8988T (cell line): ENCODE measurements at places on chromosomes 16 and 17.
A peak's percentile ranks its signal among the peaks of the same experiment; 100 is the strongest.

DNA sequence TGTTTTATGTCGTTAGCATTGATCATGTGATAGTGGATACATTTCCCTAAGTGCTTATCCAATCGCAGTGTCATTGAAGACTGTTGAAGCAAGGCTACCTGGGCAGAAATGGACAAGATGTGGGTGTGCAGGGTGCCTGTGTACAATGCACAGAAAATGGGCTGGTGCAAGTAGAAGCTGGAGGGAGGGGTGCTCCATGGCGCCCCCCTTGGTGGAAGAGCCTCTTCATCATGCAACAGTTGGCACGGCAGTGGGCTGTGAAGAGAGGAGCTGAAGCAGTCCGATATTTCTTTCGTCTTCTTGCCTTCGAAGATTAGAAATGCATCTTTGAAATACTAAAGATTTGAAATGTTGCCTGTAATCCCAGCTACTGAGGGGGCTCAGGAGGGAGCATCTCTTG, 100.5 kb downstream of the PLCG2 start:
- no peak for DNase-seq

DNA sequence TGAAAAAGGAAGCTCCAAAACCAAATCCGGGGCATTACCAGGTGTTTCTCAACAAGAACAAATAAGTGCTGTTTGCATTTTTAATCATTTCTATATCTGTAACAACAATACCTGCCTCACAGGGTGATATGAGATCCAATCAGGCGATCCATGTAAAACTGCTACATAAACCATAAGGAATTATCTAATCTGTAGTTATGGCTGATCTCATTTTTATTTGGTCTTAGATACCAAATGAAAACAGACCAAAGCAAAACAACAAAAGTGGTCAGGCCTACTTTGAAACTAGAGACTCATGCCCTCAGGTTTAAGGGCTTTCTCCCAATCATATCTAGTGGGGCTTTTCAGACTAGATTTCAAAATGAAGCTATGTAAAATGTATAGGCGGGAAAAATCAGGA, 28.3 kb downstream of the XPO6 start:
- DNase-seq, result no peak

DNA sequence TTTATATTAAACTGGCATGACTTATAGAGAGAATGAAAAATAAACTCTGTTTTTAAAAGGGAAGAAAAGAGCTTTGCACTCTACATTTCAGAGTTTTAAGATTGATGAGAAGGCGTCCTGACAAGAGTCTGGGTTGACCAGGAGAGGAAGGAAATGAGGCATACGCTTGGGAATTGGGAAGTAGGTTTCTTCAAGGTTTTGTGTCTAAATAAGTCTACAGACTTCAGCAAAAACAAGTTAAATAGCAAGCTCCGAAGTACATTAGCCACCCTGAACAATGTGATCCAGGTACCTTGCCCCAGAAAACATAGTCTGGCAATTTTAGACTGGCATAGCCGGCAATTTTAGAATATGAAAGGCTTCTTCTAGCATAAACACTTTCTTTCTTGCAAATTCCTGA, 28.5 kb upstream of the CCDC182 start:
- DNase-seq, result no peak

DNA sequence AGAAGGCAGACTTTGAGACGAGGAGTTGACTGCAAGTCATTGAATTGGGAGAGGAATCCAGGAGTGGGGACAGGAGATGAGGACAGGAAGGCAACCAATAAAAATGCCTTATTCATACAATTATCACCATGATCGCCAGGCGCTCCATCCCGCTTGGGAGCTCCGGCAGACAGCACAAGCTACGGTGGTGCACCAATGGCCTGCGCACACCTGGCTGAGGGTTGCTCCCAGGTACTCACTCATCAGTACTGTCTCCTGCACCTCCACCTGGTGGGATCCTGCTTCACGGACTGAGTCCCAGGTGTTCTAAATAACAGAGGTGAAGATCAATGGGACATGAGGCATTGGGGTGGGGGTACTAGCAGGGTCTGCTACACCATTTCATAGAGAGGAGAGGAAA, 160.0 kb upstream of the TNRC6C start:
- DNase-seq, result no peak

DNA sequence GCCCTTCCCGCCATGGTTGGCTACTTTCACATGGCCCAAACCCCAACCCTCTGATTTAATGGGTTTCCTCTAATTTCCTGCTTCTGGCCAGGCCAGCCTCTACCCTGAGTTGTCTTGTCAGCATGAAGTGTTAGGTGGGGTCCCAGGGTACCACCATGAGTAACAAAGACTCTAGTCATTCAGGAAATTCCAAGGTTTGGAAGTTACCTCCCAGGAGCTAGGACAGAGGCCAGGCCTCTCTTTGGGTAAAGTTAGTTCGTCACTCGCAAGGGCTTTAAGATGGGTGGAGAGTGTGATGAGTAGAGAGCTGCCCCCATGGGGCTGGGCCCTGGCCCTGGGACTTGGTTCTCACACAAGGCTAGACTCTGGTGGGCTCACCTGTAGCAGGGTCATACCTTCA, 54.6 kb downstream of the PLD6 start:
- DNase-seq, result no peak

- no peak for DNase-seq
Observed at GRCh38 chr17:41063449-41063848, 2.2 kb downstream of the KRTAP2-4 start.

- no peak for DNase-seq
Observed at GRCh38 chr17:57696050-57696449, 49.0 kb downstream of the CCDC182 start.

- DNase-seq, result no peak
Observed at GRCh38 chr17:9150446-9151090, 129.3 kb downstream of the NTN1 start.

GRCh38 chr16:9976601-9977000, 205.6 kb downstream of the GRIN2A start:
- DNase-seq, result no peak

GRCh38 chr17:8896641-8897635, 29.5 kb upstream of the PIK3R6 start:
- no peak for DNase-seq

DNA sequence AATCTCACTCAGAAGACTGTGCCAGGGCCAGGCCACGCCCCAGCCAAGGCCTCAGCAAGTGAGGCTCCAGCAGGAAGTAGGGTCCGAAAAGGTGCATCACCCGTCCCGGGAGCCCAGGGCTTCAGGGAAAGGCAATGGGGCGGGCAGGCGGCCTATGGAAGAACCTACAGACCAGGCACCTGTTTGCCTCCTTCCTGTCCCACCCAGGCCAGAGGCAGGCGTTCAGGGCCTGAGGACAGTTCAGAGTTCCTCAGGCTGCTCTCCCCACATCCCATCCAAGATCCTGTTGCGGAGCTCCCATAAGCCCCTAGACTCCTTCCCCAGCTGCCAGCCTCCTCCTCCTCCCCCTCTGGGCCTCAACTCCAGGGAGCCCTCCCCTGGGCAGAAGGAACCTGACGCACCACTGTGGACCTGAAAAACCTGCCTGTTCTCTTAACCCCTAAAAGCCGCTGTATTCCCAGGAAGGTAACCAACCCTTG, 2.3 kb downstream of the CLUH start:
- DNase-seq, result peak; percentile 70

GRCh38 chr17:63675607-63676546, 24.0 kb downstream of the LIMD2 start:
- DNase-seq, result no peak

DNA sequence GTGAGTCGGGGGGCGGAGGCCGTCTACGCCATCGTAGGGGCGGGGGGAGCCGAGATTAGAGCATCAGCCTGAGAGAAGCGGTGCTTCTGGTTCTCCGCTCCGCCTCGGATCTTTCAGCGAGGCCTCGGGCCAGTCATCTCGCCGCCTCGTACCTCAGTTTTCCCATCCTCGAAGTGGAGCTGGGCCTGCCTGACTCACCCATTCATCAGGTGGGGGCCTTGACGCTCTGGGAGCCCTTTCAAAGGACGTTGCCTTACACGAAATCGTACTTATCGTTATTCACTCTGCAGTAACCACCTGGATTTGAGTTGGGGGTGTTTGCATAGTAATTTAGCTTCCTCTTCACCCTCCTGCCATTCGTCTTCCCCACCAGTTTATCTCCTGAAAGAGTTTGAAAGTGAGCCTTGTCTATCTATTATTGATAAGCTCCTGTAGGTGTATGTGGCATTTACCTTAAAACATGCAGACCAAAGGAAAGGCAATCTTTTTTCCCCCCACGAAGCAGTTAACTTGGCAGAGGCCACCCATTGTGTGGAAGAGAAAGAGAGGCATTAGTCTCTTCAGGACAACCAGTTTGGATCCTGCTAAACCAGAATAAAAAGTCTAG, 674 bp downstream of the TAF15 start:
- DNase-seq, result no peak

- DNase-seq, result no peak
Observed at GRCh38 chr17:36928471-36929345, 8.6 kb upstream of the LHX1 start.

DNA sequence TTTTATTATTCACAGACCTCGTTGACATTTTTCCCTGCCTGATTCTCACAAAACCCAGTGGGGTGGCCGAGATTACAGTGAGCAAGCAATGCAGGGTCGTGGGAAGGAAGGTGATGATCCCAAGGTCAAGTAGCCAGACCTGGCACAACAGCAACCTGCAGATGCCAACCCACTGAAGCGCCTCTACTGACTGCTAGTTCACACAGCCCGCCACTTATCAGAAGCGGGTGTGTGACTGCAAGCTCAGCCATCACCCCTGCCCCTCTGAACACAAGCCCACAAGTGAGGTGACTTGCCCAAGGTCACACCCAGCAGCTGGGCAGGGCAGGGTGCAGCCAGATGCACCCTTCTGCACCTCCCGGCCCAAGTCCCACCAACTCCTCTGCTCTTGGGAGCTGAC, 7.1 kb downstream of the TFAP4 start:
- no peak for DNase-seq

DNA sequence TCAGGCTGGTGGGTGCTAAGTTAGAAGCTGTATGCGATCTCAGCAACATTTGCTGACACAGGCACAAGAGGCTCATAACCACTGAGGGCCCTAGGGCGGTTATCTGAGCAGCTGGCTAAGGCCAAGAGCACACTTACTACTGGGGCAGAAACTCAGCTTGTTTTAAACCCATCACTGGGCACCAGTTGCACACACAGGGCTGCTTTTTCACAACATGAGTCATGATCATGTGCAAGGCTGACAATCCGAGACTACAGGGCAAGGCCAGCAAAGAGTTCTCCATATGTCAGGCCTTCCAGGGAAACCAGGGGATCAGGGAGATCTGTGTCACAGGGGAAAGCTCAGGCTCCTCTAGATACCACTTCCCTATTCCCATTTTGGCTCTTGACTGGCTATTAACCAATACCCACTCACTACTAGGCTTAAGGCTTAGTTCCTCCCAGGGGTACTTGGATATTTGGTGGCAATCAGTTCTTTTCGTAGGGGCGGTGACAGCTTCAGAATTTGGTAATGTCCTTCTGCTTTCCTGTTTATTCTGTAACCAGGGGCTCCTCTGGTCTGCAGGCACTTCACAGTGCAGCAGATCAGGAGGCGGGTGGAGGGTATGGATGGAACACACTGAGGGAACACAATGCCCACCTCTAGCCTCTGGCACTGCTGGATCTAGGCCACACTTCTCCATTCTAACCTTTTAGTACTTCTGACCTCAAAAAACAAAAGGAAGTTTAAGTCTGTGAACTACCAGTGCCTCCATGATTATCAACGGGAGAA, 44.9 kb upstream of the ERN1 start:
- no peak for DNase-seq

GRCh38 chr17:50640686-50641351, 6.1 kb downstream of the ABCC3 start:
- no peak for DNase-seq
